Mesothelial cell of epicardium (in vitro differentiated cells): ENCODE measurements at places on chromosomes 1 and 21. TPM values are rescaled to one million over a fixed set of nuclear protein-coding genes. Genes with fewer than 3 reads are reported as not detected.

KCND3 gene
- 0.31 to 0.47 TPM (median 0.42 TPM) in 3 replicates for total RNA-seq

DNA sequence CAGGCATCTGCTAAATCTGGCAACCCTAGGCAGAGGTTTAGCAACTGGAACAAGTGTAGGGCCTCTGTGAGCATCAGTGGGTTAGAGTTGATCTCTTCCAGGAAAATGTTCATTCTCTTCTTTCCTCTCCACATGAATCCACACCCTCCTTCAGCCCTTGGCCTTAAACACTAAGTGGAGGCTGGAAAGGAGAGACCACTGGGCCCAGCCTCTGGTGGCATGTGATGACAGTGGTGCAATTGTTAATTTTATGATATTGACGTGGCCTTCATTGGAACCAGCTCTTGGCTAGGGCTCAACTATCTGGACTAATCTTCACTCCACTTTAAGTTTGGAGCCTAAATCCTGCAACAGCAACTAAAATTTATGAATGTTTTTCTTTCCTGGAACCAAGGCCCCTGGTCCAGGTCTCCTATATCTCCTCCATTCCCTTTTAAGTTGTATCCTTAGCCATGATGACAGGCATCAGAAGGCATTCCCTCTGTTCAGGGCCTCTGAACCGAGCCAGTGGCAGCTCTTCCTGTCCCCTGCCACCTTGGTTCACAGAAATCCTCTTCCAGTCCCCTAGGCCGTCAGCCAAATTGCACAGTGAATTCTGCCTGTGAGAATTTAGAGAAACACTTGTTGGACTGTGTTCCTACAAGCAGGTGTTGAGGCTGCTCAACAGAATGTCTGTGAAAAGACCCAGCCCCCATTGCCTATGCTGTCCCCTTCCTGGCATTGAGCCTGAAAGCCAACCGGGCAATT lies 132.2 kb downstream of the PSMG1 start:
- DNase-seq = no peak

- DNase-seq = no peak
Measured at GRCh38 chr1:186300056-186300455, 75.0 kb downstream of the TPR start.

FAM72A gene
- total RNA-seq = 1.7 to 2.5 TPM (median 2.0 TPM) in 3 replicates

GRCh38 chr1:230548997-230549396 lies 93.3 kb upstream of the COG2 start:
- no peak for DNase-seq

GRCh38 chr1:92826792-92827191 lies 5.0 kb upstream of the RPL5 start:
- no peak for DNase-seq

PERM1 gene
- 1.6 to 2.8 TPM (median 2.7 TPM) in 3 replicates for total RNA-seq

DNA sequence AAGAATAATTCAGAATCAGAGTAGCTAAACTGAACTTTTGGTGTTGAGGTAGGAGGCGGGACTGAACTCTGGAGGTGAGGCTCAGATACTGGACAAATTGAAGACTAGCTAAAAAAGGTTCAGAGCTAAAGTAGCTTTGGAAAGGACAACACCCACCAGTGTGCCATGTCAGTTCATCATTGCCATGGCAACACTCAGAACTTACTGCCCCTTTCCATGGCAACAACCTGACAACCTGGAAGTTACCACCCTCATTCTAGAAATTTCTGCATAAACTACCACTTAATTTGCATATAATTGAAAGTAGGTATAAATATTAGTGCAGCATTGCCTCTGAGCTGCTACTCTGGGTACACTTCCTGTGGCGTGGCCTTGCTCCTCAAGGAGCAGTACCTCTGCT lies 30.3 kb upstream of the POGK start:
- no peak for DNase-seq

- no peak for DNase-seq
Measured at GRCh38 chr1:91529856-91530255, 29.2 kb downstream of the CDC7 start.

NBPF4 gene
- not detected in 3 replicates for total RNA-seq

DNA sequence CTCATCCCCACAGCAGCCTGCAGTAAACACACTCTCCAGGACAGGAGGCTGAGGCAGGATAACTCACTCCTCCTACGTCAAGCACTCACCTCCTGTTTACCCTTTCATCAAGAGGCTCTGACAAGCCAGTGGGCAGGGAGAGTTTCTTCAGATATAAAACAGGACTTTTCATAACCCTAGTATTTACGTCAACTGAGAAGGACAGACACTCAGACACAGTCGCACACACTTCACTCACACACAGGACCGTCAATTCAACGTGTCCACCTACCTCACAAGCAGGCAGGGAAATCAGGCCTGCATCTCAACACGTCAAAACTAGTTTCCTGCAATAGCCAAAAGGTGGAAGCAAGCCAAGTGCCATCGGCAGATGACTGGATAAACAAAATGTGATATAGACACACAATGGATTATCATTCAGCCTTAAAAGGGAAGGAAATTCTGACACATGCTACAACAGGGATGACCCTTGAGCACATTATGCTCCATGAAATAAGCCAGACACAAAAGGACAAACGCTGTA lies 48.6 kb downstream of the ITPKB start:
- DNase-seq = no peak
